ENCODE measurements at places on chromosomes 3 and 15. TPM values are rescaled to one million over a fixed set of nuclear protein-coding genes. Genes with fewer than 3 reads are reported as not detected.

Gene FBXO40
- total RNA-seq, result not detected

Gene SOX14
- not detected for total RNA-seq

Gene CYP11A1
- total RNA-seq, result not detected

Gene PLA2G4E
- not detected for total RNA-seq

Gene CXCR6
- 27.6 TPM for total RNA-seq

Gene SAMMSON
- total RNA-seq, result not detected

Gene CCR9
- total RNA-seq, result 0.08 TPM

Gene CAMK2N2
- total RNA-seq, result not detected

Gene DOCK3
- 3.4 TPM for total RNA-seq
